ENCODE measurements at places on chromosomes 11 and 22.

GRCh38 chr11:16611926-16612565, 126.4 kb upstream of the C11orf58 start:
- no peak for DNase-seq

- no peak for DNase-seq
Observed at GRCh38 chr11:130651066-130651855, 202.8 kb downstream of the ADAMTS15 start.

- DNase-seq, result no peak
Observed at GRCh38 chr11:64865286-64866172, 12.9 kb downstream of the EHD1 start.

GRCh38 chr11:103358251-103358650, 249.0 kb downstream of the DYNC2H1 start:
- no peak for DNase-seq

DNA sequence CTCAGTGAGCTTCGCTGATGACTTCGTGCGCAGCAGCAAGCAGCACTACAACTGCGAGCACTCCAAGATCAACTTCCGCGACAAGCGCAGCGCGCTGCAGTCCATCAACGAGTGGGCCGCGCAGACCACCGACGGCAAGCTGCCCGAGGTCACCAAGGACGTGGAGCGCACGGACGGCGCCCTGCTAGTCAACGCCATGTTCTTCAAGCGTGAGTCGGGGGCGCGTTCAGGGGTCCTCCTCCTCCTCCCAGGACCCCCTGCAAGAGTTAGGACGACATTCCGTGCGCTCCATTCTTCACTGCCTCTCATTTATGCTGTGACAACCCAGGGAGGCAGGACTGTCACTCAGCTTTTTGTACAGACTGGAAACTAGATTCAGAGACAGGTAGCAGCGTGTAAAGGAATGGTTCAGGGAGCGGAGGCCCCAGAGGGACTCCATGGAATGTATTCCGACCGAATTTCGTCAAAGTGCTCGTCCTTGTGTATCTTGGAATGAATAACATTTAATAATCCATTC, 4.8 kb downstream of the SERPINH1 start:
- DNase-seq, result no peak

DNA sequence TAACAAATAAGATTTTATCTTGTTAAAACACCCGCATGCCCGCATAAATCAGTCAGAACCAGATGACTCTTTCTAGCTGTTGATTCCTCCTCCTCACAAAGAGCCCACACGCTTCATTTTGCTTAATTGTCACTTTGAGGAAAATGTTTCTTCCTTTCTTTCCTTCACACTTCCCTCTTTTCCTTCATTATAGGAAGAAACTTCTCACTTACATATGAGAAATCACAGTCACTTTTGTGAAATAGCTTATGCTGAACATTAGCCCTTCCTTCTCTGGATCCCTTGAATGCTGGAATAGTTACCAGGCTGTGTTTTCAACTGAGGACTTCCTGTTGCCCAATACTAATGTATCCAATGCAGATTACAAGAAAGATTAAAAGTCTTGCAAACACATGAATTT, 5.8 kb downstream of the MS4A6E start:
- no peak for DNase-seq

GRCh38 chr11:106242718-106243415, 165.4 kb downstream of the AASDHPPT start:
- no peak for DNase-seq

DNA sequence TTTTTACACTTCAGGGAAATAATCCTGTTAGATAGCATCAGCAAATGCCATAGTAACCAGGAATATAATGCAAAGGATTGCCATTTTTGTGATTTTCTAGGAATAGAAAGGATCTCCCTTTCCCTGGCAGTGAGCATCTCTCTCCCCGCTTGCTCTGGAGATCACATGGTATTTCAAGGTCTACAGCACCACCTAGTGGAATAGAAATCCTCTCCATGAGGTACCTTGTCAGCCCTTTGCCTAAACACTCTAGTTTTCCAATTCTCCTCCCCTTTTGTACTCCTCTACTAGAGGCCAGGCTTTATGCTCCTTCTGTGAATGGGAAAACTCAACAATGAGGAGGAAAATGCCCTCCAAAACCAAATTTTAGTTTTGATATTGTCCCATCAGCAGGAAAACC, 78.4 kb downstream of the XRRA1 start:
- no peak for DNase-seq

- no peak for DNase-seq
Observed at GRCh38 chr11:104098555-104098954, 62.1 kb downstream of the DDI1 start.

DNA sequence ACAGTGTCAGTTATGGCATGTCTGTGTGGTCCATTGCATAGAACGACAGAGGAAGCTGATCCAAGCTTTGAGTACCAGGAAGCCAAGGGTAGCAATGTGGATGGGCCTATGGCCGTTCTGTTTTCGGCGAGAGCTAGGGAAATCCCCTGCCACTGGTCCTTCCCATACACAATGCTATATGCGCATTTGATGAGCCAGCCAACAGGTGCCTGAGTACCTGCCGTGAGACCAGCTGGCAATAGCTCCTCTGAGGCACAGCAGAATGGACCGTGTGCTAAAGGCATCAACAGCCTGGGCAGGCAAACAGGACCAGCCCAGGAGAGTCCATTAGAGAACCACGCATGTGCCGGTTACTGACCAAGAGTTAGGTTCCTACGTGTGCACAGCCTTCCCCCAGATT, 753.0 kb downstream of the NTM start:
- DNase-seq, result no peak

DNA sequence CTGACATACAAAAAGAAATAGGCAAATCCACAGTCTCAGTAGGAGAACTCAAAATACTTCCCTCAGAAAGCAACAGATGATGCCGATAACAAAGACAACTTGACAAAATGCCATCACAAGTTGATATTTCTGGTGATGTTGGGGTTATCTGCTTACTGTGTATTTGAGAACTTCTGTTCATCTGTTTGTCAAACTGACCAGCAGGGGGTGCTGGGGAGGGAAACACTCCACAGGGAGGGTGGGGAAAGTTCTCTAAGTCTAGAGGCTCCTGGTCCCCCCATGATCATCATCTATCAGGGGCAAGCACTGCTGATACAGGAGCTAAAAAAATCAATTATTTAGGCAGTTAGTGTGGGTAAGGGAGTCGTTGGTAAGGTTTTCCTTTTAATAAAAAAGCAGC, 19.2 kb downstream of the GLYATL1 start:
- peak; percentile 34 for DNase-seq

Measured in DND-41 (cell line).